ENCODE measurements at places on chromosomes 1 and 21.

- DNase-seq, result no peak
Measured at GRCh38 chr1:229752679-229753078, 126.6 kb downstream of the URB2 start.

DNA sequence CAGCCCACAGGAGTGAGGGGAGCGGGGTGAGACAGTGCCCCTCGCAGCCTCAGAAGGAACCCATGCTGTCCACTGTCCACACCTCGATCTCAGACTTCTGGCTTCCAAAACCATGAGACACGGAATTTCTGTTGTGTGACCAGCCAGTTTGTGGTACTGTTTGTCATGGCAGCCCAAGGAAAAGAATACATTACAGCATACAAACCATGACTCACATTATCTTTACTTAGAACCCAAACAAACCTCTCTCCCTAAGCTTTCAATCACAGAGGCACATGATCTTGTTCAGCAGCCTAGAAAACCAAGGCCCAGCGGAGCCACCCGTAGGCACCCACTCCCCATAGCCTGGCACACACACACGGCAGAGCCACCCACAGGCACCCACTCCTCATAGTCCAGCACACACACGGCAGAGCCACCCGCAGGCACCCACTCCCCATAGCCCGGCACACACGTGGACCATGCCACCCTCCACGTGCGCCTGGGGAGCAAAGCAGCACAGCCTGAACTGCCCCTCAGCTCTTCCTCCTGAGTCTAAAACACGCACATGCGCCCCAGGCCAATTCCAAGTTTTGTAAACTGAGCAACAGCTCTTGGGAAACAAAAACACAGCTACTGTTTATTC, 458 bp upstream of the KRTAP10-4 start:
- no peak for DNase-seq

DNA sequence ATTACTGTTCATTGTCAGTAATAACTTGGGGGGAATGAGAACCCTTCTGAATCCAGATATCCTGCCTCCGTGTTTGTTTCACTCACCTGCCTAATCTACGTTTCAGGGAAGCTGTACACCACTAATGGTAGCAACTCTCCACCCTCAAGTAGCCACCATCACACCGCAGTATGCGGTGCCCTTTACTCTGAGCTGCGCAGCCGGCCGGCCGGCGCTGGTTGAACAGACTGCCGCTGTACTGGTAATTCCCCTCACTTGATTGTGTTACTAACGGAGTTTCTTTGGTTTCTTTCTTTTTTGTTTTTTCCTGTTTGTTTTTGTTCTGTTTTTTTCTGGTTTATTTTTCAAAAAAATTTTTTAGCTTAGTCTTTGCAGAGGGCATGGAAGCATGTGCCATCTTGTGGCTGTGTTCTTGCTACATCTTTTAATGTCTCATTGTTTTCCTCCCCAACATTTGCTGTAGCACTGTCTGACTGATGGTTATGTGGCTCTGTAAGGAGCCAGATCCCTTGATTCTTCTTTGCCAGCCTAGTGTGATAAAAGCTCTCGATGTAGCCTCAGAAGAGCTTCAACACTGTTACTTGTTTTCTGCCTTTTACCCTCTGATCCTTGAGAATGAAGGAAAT, 15.9 kb upstream of the OLFML3 start:
- no peak for DNase-seq

DNA sequence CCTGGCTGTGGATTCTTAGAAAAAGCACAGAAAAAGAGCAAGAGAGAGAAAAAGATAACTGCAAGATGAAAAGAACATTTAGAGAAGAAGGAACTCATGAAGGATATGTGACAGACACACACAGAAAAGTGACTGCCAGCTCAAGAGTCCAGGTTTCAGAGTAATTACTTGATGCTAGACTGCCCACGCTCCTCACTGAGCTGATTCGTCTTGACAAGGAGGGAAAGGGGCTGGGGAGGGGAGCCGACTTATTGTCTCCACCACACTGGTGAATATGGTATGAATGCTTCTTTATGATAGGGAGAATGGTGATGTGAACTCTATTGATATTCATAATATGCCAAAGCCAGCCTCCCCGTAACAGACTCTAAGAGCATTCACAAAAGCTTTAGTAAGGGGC, 140.4 kb downstream of the BRINP2 start:
- no peak for DNase-seq

DNA sequence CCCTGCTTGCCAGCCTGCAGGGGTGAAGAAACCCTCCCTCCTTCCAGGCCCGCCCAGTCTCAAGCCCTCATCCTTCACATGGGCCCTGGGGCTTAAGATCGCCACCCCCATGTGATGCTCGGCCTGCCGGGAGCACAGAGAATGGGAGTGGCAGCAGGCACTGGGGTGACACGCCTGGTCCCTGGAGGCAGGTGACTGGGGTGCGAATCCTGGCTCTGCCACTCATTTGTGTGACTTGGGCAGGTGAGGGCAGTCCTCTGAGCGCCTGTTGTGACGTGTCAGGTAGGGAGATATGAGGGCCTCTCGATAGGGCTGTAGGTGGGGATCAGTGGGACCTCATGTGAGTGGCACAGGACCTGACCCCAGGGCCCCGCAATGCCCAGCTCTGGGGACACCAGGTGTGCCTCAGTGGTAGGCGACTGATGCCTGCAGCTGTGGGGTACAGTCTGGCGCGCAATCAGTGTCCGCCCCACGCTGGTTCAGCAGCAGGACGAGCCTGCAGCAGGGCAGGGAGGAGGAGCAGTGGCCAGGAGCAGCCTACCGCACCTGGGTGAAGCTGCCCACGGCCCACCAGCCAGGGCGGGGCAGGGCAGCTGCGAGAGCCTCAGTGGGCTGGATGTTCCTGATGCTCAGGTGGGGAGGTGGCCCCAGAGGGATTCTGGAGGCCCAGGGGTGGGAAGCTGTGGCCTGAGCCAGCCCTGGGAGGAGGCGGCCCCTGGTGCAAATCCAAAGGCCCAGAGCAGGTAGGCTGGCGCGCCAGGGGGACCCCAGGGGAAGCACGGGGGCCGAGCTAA, 6.2 kb downstream of the SH2D5 start:
- no peak for DNase-seq

DNA sequence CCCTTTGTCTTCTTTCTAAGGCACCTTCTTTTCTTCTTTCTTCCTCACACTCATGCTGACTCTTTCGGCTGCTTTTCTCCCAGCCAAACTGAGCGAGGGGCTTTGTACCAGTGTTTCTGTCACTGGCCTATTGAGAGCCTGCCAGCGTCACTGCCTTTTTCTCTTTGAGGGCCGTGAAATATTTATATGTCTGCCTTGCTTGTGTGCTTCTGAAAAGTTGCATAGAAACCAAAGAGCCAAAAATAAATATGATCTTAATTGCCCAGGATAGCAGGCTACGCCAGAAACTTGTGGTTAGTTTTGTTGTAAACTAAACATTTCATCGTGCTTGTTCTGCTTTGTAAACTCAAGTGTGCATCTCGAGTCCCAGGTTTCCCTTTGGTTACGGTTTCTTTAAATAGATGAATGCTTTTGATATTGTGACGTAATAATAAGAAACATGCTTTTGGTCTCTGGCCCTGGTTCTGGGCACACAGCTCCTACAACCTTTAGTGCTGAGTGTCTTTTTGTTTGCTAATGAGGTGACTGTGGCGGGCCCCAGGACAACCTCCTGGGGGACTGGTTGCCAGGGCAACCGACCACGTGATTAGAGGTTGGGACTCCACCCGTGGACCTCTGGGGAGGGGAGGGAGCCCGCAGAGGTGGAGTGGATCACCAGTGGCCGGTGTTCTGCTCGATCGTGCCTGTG, 10.8 kb downstream of the SLC37A1 start:
- DNase-seq, result peak; percentile 37

DNA sequence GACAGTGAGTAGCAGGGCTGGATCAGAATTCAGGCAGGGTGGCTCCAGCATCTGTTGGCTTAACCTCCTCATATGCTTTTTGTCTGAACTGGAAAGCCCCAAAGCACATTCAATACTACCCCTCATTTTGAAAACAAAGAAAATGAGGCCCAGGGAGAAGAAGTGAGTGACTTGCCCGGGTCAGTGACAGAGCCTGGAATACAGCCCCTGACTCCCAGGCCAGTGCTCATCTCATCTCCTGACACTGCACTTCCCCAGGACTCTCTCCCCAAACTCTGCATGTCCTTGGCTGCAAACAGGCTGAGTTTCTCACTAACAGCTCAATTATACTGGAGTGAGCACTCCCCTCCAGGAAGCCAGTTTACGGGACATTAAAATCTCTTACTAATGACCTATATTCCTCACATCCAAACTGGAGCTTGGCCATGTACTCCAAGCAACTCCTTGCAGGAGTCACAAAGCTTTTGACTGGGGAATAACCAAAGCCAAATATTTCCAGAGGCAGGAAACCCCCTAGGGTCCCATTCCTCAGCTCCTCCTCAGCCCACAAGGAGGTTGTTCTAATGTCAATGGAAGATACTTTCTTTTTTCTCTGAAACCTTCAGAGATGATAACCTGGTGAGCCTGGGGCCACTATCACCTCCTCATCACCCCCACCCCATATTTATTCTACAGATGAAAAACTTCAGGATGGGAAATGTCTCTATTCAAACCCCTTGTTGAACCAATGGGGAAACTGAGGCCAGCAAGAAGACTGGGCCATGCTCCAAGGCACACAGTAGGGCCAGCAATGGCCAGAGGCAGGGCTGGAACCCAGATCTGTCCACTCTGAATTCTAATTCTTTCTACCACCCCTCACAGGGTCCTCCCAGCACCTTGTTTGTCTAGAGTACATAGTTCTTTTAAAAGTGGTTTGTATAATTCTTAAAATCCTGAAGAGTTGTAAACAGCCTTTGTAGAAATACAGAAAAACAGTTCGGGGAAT, 127.0 kb downstream of the PLPP3 start:
- DNase-seq, result no peak

DNA sequence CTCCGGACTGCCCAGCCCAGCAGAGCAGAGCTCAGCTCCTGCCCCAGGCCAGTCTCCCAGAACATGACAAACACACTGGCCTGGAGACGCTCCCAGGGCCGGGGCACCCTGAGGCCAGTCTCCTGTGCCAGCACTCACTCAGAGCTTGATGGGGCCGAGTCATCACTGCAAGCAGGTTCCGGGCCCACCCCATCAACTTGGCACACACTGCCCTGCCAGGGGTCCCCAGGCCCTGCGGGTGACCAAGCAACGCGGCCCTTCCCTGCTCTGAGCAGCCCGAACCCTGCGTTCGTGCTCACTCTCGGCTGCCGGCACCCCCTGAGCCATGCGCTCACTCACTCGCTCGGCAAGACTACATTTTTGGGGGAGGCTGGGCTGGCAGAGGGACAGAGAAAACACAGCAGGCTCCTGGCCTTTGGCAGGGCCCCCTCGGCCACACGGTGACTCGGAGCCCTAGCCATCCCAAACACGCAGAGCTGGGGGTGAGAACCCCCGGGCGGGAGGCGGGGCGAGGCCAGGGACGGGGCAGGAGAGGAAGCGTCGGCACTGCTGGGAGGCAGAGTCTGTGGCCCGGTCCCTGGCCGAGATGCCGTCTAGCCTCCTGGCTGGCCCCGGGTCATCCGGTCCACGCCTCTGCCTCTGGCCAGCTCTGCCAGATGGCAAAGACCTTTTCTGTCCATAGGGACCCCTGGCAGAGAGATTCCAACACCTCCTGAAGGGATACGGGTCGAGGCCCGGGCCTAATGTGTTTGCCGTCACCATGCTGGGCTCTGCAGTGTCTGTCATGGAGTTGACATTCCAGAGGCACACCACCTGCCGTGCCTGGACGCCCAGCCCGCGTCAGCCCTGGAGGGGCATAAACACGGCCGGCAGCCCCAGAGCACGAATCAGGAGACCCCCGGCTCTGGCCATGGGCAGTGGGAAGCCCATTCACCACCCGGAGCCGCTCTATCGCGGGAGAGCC, 68.0 kb downstream of the MEGF6 start:
- DNase-seq, result no peak

GRCh38 chr1:185156288-185156853, 382 bp downstream of the TRMT1L start:
- DNase-seq, result no peak

GRCh38 chr1:95640746-95641145, 406.7 kb downstream of the RWDD3 start:
- DNase-seq, result no peak

GRCh38 chr21:38881131-38881530, 75.4 kb downstream of the ETS2 start:
- DNase-seq, result no peak

- DNase-seq, result no peak
Measured at GRCh38 chr1:193609592-193609991, 423.2 kb upstream of the B3GALT2 start.

DNA sequence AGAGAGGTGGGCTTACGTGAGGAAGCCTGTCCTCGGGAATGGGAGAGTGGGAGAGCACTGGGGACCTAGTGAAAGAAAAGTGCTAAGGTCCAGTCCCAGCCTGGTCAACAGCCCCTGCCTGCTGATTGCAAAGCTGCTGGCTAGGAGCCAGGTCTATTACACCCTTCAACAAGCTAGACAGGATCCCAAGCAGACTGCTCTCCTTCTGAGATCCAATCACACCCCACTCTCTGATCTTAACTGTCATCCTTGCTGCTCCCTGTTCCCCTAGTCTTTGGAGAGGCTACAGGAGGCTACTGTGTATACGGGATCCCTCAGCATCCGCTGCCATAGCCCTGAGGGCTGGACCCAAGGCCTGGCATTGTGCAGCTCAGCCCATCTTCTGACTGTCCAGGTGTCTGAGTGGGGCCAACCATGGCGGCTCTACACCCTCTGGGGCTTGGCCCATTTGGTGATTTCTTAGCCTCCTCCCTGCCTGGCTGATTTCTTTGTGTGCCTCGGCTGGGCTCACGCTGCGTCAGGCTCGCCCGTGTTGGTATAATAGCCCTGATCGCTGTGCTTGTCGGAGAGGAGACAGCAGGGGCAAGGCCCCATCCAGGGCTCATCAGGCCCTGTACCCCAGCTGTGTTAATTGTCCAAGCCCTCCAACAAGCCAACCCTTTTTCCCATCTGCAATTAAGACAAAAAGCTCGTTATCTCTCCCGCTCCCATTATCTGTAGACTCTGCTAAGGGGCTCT, 43.9 kb downstream of the NAV1 start:
- DNase-seq, result no peak

GRCh38 chr1:236016782-236017400, 48.0 kb downstream of the NID1 start:
- DNase-seq, result no peak

DNA sequence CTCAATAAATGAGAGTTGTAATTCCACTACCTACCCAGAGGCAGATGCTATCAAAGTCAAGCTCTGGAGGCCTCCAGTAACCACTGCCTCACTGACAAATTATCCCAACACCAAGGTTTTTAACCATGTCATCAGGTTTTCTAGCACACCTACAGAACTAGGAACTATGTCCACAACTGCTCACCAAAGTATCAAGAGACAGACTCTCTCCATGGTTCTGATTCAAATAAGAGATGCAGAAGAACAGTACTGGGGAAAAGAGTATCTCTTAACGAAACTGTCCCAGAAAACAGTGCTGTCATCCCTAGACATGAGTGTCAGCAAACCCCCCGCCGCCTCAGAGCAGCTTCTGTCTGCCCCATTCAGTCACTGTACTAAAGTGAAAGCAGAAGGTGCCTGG, 301.7 kb downstream of the OMA1 start:
- DNase-seq, result no peak

GRCh38 chr1:153801028-153801625, 25.9 kb downstream of the SLC27A3 start:
- DNase-seq, result no peak

DNA sequence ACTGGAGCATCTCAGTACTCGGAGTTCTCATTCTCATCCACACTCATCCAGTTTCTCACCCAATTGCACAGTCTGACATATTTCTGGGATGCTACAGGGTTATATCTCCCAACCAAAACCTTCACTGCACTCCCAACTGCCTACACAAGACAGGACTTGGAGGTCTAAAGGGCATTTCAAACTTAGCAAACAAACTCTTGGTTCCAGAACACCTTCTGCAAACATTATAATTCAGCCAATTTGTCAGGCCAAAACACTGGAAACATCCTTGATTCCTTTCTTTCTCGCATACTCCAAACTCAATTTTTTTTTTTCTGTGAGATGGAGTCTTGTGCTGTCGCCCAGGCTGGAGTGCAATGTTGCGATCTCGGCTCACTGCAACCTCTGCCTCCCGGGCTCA, 7.9 kb downstream of the SLAMF1 start:
- DNase-seq, result no peak

Measured in stimulated activated CD4-positive, alpha-beta T cell treated with anti-CD3 and anti-CD28 coated beads, Interleukin-15, amount 100 ng/mL, for 24 hours (primary cell).